ENCODE measurements at places on chromosomes 1 and 21.

GRCh38 chr21:42317826-42318746 is 2.9 kb upstream of the TFF3 start:
- DNase-seq: no peak

DNA sequence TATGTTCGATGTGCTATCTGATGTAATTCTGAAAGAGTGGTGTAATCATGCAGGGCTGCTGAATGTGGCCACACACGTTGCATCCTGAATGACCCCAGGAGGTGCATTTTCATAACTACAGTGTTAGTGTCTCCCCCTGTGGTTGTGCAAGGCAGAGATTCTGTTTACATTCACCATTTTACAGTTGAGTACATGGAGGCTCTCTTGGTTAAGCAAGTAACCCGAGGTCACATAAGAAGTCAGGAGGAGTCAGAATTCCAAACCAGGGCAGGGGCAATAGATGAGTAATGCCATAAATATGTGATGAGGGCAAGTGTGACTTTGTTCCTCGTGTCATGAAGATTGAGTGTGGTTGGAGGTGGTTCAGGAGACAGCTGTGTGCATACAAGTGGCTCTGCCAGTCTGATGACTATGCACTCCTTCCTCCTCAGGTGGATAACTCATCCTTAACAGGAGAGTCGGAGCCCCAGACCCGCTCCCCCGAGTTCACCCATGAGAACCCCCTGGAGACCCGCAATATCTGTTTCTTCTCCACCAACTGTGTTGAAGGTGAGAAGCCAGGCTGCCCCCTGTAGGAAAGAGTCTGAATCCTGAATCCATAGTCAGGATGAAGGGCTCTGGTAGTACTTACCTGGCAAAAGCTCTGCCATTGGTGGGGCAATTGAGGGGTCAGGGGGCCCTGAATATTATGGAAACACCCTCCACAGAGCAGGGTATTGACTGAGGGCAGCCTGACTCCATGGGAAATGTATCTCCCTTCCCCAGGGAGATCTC is 9.3 kb downstream of the ATP1A2 start:
- no peak for DNase-seq

GRCh38 chr1:109947582-109948284 is 36.8 kb upstream of the AHCYL1 start:
- DNase-seq: no peak

DNA sequence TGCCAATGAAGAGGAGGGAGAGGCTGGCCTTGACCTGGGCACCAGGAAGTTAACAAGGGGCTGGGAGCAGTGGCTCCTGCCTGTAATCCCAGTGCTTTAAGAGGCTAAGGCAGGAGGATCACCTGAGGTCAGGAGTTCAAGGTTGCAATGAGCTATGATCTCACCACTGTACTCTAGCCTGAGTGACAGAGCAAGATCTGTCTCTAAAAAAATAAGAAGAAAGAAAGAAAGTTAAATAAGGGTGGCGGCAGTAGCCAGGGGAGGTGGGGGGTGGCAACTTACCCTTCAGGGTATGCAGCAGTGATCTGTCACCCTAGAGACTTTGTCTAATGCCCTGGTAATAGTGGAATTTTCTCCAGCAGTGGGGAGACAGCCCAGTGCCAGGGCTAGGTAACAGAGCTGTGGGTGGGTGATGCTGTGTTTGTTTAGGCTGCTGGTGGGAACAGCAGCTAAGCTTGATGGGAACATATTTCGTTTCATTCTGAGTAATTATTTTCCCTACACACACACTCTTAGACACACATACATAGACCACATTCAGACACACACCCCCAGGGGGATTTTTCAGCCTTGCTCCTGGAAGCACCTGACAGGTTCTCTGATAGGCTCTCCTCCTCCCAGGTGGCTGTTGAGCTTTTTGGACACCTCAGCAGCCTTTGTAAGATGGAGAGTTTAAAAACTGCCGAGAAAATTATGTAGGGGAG is 11.3 kb upstream of the SYT6 start:
- no peak for DNase-seq

GRCh38 chr21:46183910-46184624 is at the start of gene SPATC1L:
Gene SPATC1L, minus strand, starts transcription at chr21:46184459. Its CDS starts 1,643 bp downstream, at chr21:46182816.
- peak; percentile 25 for DNase-seq

DNA sequence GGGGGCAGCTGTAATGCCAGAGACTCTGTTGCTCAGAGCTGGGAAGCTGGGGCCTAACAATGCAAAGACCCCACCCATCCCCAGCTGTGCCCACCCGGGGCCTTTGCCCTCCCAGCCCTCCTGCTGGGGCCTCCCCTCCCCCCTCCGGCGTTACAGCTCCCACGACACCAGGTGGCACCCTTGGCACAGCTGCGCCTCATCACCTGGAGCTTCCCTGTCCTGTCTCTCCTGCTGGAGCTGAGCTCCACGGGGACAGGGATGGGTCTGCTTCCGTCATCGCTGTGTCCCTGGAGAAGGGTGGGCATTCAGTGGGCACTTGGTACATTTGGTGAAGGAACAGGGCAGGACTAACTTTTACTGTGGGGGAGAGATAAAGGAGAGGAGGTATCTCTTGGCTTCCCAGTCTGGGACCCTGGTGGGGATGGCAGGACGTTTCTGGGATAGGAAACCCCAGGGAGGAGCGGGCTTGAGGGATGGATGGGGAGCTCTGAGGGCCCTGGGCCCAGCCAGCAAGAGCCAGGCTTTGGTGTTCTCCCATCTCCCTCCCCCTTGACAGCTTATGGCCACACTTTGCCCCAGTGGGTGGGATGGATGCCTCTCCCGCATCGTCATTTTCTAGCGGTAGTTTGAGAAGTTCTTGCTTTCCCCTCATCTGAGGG is 453.2 kb downstream of the PTPRU start:
- DNase-seq: no peak

- DNase-seq: peak; percentile 14
Measured at GRCh38 chr21:26842974-26843932, 2.0 kb downstream of the ADAMTS1 start.

DNA sequence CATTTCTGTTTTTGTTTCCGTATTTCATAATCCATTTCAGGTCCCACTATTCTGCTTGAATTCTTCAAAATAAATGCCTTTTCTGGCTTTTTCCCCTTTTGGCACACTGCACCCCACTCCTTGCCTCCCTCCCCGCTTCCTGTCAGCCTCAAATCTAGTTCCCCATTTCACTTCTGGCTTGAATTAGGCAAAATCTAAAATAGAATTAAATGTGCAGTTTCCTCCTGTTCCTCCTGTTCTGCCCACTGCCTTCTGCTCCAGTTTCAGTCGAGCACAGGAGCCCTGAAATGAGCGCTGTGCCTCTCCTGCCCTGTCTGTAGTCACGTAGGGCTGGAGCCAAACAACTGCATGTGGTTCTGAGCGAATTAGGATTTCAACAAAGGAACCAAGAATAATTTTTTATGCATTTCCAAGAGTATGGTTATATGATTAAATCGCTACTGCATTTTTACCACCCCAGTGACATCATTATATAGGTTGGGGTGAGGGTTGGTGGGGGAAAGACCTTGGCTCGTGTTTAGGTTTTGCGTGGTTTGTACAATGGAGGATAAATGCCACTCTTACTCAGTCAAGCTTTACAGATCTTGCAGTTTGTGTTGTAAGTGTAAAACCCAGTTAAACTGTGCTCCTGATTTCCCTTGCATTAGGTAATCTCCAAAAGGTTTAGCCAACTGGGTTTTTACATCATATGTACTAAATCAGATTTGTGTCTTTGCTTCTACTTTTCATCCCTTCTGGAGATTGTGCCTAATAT is 114.9 kb downstream of the VPS13D start:
- DNase-seq: no peak

GRCh38 chr21:26952374-26953066 is 14.4 kb downstream of the ADAMTS5 start:
- DNase-seq: no peak

- no peak for DNase-seq
Measured at GRCh38 chr21:31629972-31630711, 29.4 kb upstream of the SOD1 start.

DNA sequence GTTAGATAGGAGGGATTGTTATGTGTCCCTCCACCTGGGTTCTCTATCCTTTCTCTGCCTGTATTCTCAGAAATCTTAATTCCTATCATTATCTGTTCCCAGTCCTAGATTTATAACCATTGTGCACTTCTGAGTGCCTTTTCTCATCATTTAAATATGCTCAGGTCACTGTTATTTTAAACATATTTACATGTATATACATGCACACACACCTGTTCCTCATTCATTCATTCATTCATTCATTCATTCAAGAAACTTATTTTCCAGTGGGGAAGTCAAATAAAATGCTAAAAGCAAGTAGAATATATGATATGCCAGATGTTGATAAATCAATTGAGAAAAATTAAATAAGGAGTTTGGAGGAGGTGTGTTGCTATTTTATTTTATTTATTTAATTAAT is 110.3 kb downstream of the NEK7 start:
- DNase-seq: no peak

- no peak for DNase-seq
Measured at GRCh38 chr1:26278303-26278702, 1.6 kb upstream of the SH3BGRL3 start.

DNA sequence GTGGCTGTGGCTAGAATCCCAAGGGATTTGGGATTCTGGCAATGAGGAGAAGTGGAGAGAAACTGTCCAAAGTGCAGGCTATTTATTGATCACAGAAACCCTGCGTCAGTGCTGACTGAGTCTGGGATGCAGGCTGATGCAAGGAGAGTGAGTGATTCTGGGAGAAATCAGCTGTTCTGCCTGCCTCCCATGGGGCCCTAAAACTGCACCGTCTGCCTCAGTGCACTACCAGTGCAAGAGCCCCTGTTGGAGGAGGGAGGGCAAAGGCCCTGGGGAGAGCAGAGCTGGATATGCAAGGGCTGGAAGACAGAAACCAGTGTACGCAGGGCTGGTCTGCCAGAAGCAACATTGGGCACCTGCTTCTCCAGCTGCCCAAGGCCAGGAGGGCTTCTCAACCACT is 42.6 kb downstream of the C1orf198 start:
- no peak for DNase-seq

GRCh38 chr1:18057623-18058022 is 50.0 kb upstream of the IGSF21 start:
- no peak for DNase-seq

GRCh38 chr21:37939251-37939650 is 23.0 kb upstream of the KCNJ6 start:
- no peak for DNase-seq

- no peak for DNase-seq
Measured at GRCh38 chr1:58548371-58548770, 1.8 kb upstream of the OMA1 start.

- DNase-seq: no peak
Measured at GRCh38 chr1:218463194-218464156, 118.3 kb downstream of the TGFB2 start.

- no peak for DNase-seq
Measured at GRCh38 chr1:189706594-189706993, 771.1 kb downstream of the BRINP3 start.

DNA sequence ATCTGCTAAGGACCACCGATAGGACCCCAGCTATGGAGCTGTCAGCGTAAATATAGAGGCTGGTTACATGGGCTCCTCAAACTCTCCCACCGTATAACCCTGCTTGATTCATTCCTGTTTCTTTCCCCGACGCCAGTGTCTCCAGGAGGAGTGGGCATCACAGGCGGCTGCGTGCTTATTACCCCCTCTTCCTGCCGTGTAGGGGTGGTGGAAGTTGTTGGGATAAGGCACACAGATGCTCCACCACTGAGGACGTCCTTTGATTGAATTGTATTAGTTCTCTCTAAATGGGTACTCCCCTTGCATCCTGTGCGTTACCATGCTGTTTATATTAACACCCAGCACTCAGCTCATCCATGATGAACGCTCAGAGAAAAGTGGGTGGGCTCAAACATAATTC is 104.6 kb downstream of the ZBTB18 start:
- no peak for DNase-seq

DNA sequence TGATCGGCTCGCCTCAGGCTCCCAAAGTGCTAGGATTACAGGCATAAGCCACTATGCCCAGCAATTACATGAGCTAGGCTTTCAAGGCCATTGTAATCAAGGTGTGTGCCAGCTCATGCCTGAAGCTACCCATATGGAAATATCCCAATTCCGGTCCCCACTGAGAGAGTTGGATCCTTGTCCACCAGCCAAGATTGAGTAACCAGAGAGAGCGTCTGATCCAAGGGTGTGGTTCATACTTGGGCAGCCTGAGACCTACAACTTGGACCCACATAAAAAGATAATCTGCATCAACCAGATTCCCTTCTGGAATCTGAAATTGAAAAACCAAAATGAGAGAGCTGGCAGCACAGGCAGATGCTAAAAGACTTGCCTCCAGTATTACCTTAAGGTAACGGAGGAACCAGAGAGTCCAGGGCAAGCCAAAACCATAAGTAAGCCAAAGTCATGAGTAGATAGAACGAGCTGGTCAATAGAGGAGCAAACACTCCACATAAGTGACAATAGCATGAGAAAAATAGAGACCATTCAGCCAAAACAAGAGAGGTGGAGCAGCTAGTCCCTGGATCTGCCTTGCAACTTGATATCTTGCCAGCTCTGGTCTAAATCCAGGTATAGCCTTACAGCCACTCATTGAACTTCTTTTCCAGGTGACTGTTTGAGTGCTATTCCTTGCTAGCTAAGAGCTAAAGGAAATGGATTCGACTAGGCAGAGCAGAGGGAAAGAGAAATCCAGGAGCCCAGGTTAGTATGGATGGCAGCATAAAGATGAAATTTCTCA is 63.8 kb upstream of the ATP1A1 start:
- DNase-seq: no peak

- no peak for DNase-seq
Measured at GRCh38 chr1:44312399-44313196, 42.5 kb downstream of the ERI3 start.

GRCh38 chr1:160360227-160360695 is 6.6 kb upstream of the NHLH1 start:
- DNase-seq: no peak

DNA sequence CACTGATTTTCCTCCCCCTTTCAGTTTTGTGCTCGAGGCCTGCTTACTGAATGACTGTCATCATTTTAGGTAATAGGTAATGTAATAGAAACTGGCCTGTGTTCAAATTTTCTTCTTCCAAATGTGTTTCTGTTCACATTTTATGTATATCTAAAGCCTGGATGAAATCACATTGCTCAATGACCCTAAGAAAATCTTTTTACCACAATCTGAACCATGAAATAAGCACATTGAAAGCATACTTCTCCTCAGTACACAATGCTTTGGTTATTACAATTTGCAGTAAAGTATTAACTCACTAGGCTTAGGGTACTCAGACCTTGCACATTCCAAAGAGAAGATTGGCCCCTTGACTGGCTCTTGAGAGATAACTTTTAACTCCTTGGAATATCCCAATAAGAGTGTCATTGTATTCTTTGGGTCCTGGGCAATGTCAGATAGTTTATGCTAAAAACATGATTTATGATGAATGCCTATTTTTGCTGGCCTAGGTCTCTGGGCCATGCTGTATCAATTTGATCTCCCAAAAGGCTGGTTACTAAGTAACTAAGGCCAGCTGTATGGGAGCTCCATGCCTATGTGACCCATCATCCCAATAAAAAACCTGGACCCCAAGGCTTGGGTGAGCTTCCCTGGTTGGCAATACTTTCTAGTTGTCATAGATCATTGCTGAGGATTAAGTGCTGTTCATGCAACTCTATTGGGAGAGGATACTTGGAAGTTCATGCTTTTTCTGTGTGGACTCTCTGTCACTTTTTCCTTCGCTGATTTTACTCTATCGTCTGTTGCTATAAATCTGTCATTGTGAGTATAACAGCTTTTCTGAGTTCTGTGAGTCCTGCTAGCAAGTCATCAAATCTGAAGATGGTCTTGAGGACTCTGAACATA is 293.9 kb downstream of the GRIK1 start:
- no peak for DNase-seq

- DNase-seq: no peak
Measured at GRCh38 chr1:154448331-154448811, 43.2 kb downstream of the IL6R start.

All from stimulated activated CD8-positive, alpha-beta memory T cell treated with anti-CD3 and anti-CD28 coated beads, Interleukin-4, amount 100 ng/mL, for 1 hour (primary cell).